CD4-positive, alpha-beta T cell (primary cell): ENCODE measurements at places on chromosomes 12 and 14.

DNA sequence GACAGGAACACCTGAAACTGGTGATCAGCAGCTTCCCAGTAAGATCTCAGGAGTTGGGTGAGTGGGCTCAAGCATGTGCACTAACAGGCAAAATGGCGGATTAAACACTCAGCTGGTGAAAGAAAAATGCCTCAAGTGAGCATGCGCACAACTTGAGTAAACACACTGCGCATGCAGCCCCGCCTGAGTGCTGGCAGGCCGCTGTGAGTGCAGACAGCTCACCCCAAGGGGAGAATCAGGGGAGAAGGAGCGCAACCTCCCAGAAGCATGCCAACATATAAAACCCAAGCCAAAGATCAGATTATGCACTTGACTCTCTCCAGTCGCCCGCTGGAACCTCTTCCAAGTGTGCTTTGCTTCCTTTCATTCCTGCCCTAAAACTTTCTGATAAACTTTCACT lies 125.8 kb downstream of the VRK1 start:
- DNase-seq, result no peak

DNA sequence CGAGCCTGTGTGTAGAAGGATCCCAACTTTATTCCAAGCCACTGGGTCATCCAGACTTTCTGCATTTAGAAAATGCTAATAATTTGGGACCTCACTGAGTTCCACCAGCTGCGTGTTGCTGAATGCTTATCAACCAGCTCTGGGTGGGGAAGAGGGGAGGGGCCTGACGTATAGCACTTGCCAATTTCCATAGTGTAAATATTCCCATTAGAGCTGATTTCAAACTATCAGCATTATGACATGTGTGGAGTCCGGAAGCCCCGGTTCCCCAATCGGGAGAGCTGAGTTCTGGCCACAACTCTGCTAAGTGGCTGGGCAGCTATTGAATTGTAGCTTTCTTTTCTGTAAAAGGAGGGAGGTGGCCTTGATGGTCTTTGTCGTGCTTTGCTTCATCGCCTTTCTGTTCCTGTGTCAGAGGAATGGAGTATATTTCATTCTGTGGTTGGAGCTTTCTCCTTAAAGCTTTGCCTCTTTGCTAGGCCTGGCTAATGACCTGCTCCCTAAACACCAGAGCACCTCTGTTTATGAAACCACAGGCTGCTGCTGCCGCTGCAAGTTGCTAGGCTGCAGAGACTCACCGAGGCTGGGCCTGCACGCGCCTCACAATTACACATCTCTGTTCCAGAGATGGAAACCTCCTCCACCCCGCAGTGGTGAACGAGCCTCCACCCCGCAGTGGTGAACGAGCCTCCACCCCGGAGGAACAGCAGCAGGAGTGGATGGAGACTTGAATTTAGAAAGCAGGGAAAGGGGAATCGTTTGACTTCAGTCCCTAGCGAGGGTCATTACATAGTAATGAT lies 7.7 kb upstream of the BCL7A start:
- DNase-seq, result no peak

GRCh38 chr14:54881235-54881760 lies 21.3 kb downstream of the GCH1 start:
- no peak for DNase-seq

DNA sequence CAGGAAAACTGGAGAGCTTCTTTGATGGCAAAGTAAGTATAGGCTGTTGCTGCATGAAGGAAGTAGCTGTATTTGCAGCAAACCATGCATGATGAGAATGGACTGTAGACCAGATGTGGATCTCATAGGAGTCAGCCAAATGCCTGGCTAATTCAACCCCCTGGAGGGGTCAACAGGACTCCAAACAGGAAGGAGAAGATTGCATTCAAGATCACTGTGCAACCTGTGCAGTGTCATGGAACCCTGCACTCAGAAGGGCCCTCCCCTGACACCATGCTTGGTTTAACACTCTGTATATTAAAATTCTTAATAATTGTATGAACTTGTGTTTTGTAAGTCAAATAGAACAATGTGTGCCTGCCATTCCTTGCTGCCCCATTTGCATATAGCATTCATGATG lies 225.1 kb upstream of the FSCB start:
- no peak for DNase-seq

- DNase-seq, result no peak
Observed at GRCh38 chr14:22819151-22819988, 4.1 kb upstream of the SLC7A7 start.

DNA sequence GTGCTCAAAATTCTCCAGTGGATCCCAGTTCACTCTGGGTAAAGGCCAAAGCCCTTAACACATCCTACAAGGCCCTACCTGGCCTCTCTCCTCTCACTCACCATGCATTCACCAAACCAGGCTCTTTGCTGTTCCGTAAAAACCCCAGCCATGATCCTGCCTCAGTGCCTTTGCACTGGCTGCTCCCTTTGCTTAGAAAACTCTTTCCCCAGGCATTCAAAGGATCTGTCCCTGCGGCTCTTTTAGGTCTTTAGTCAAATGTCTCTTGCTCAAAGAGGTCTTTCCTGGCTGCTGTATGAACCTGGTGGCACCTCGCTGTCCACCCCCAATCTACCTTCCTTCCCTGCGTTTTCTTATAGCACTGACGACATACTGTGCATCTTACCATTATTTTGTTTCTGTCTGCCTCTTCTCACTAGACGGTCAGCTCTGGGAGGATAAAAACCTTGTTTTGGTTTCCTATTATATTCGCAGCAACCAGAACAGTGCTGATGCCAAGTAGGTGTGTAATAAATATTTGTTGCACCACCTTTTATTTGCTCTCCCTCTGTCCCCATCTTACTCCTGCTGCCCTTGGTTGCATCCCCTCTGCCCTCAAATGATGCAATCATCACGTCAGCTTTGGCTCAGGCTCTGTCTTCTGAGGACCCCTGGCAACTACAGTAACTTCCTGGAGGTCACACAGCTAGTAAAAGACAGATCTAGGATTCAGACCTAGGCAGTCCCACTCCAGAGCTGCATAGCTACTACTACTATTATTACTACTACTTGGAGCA lies 23.8 kb upstream of the DICER1 start:
- DNase-seq, result no peak

DNA sequence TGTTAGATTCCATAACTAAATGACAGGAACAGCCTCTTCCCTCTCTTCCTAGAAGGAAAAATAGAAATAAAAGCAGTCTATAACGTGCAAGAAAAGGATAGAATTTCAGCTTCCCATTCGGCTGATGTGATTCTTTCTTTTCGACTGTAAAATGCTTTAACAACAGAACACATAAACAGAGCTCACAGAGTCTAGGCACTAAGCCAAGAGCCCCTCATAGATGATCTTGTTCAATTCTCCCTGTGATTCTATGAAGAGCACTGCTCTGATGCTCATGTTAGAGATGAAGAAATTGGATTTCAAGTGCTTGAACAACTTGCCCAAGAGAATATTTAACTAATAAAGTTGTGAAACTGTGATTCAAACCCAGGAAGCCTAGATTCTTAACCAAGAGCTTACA lies 232.7 kb downstream of the RPAP3 start:
- no peak for DNase-seq

- no peak for DNase-seq
Observed at GRCh38 chr12:115468087-115468510, 784.1 kb upstream of the TBX3 start.

GRCh38 chr14:65164068-65164824 lies 61.9 kb upstream of the MAX start:
- peak; percentile 21 for DNase-seq

GRCh38 chr12:19546611-19547162 lies 107.4 kb downstream of the AEBP2 start:
- no peak for DNase-seq

- DNase-seq, result no peak
Observed at GRCh38 chr12:125871811-125872594, 806.8 kb downstream of the AACS start.
